A172 (cell line): ENCODE measurements at places on chromosomes 16 and 17. TPM values are rescaled to one million over a fixed set of nuclear protein-coding genes. Genes with fewer than 3 reads are reported as not detected.

DNA sequence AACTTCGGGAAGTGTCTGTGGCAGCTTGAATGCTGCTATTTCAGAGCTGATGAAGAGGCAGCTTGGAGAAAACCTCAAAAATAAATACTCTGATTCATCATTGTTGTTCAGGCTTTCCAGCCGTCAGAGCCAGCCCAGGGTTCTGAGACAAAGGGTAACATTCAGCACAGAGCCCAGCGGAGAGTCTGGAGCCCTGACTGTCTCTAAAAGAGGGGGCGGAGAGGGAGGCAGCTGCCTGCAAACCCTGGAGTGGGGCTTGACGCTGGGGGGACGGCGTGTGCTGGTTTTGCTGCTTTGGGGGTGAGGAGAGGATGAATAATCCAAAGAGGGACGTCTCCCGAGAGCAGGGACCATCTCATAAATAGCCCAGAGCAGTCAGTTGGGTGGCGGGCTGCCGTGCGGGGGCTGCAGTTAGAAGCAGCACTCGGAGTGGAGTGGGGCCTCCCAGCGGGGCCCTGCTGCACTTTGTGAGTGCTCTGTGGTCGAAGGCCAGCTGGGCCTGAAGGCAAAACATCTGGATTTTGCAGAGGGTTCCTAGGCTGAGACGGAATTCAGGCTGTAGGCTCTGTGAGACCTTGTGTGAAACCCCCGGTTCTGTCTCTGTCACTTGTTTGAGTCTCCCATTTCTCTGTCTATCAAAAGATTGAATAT is 237.8 kb downstream of the PRKCA start:
- DNase-seq: peak; percentile 76

DNA sequence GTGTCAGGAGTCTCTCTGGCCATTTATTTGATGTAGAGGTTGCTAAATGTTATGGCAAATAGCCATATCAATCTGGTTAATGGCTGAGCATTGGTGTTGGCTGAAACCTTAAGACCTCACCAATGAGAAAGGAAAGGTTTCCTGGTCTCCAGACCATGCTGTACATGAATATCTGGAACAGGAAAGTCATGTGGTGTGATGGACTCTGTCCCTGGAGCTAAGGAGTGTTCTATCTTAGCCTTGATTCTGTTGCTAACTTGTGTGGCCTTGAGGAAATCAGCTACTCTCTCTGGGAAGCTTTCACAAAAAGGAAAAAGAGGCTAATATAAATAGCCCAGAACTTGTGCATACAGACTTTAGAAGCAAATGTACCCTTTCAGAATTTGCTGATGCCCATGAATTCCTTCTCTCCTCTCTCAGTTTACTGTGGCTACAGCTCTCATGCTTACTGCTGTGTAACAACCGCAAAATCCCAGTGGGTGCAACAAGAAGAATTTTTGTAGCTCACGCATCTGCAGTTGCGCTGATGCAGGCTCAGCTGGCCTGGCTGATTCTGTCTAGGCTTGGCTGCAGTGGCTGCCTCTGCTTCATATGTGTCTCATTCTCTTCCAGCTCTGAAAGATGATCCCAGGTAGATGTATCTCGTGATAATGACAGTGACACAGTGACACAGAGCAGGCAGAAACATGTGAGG is 287.5 kb downstream of the NPIPA8 start:
- DNase-seq: no peak

DNA sequence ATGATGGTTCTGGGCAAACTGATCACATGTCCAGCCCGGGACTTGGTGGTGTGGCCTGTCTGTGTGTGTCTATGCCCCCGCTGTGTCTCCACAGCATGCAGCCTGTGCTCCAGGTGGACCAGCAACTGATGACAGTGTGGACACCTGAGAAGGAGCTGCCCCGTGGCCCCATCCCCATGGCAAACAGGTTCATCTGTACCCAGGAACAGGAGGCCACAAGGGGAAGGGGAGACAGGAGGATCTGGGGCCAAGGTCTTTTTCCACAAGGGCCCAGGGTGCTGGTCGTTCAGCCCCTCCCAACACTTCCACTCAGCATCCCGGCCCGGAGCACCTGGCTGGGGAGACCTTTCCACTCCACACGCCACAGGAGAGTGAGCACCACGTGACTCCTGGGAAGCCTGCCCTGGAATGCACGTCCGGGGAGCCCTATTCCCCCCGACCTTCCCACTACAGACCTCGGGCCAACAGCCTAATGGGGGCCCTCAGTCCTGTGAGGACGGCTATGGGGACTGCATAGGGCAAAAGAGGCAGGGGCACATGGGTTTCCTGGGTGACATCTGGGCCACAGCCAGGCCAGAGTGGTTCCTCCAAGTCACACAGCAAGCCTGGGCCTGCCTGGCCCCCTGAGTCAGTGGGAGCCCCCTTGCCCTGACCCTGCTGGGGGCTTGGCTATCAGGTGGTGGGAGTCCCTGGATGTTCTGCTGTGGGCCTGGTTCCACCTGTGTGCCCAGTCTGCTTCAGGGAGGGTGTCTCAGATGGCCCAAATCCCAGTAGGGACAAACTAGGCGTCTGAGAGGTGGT is 20.8 kb upstream of the NXPH3 start:
- DNase-seq: no peak

The WDR81 gene
- total RNA-seq: 22.2 and 25.5 TPM in 2 replicates

DNA sequence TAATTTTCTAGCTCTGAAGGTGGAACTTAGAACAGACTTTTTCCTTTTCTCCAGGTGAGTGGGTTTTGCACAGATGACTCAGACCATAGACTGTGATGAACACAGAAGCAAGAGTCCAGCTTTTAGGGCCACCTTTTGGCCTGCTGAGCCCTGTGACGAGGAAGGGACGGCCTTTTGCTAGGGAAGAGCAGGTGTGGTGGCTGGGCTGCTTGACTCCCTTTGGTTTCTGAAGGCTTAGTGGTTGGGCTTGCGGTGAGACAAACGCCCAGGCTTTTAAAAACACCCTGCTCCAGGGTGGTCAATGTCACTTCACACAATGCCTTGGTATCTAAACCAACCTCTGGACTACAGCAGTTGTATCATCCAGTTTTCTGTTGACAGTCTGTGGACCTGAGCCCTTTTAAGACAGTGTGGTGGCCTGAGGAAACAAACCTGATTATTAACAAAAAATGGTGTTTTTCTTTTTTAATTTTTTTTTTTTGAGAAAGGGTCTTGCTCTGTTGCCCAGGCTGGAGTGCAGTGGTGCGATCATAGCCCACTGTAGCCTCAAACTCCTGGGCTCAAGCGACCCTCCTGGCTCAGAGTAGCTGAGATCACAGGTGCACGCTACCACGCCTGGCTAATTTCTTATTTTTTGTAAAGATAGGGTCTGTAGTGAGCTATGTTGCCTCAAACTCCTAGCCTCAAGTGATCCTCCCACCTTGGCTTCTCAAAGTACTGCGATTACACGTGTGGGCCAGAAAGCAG is 134.0 kb downstream of the SNX29 start:
- DNase-seq: no peak

GRCh38 chr17:16339959-16340358 is 13.3 kb downstream of the CENPV start:
- DNase-seq: no peak
